ENCODE measurements at places on chromosomes 6 and 20.

GRCh38 chr6:139549561-139550070, 175.2 kb upstream of the CITED2 start:
- no peak for DNase-seq

DNA sequence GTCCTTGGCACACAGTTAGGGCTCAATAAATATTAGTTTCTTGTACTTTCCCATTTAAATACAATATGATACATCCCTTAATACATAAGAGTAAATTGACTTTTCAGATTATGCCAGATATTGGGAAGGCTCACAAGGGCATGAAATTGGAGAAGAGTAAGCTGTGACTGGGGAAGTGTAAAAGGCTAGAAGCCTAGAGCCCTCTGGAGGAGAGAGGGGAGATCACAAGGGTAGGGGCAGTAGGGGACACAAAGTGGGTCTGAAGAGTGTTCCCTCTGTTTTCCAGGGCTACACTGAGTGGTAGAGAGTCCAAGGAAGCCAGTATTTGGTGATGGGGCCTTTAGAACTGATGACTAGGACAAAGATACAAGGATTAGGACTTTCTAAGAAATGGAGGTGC, 562.9 kb upstream of the CHD6 start:
- no peak for DNase-seq

DNA sequence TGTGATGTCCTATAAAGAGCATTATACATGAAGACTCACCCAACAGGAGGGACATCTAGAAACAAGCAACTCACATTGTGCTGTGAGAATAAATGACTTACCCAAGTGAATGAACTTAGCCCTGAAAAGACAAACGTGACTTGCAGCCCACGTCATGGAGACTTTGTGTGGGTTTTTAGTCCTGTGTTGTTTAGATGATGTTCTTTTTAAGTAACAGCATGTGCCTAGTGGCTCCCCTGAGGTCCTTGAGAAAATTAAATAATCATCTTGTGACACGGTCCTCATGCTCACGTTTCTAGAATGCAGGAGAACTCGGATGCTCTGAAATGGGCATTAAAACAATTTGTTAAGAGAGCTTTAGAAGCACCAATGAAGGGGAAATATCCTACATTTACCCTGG, 165.1 kb downstream of the SASH1 start:
- DNase-seq, result no peak

- DNase-seq, result no peak
These were observed 13.2 kb upstream of the MAP3K4 start for GRCh38 chr6:160978141-160978901.

DNA sequence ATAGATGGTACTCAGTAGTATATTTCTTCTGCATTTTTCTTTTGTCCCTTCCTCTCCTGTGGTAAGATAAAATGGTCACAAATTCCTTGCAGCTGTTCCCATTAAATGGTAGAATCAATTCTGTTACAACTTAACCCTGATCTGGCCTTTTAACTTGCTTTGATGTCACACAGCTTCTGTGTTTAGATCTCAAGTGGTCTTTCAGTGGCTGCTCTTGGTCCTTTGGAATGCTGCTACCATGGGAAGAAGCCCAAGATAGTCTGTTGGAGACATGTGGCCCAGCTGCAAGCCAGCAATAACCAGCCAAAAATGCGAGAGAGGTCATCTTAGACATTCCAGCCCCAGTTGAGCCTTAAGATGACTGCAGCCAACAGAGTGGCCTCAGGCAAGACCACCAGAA, 429.7 kb downstream of the KIF16B start:
- DNase-seq, result no peak

Measured in hippocampal formation (tissue), 2 donors.